NCI-H2081 (cell line): ENCODE measurements at places on chromosomes 16 and 17.

- peak; percentile 23 for DNase-seq
Observed at GRCh38 chr17:61393550-61393903, 6.1 kb upstream of the TBX2 start.

GRCh38 chr17:28326114-28326513 is 7.1 kb downstream of the TMEM97 start:
- DNase-seq: no peak

DNA sequence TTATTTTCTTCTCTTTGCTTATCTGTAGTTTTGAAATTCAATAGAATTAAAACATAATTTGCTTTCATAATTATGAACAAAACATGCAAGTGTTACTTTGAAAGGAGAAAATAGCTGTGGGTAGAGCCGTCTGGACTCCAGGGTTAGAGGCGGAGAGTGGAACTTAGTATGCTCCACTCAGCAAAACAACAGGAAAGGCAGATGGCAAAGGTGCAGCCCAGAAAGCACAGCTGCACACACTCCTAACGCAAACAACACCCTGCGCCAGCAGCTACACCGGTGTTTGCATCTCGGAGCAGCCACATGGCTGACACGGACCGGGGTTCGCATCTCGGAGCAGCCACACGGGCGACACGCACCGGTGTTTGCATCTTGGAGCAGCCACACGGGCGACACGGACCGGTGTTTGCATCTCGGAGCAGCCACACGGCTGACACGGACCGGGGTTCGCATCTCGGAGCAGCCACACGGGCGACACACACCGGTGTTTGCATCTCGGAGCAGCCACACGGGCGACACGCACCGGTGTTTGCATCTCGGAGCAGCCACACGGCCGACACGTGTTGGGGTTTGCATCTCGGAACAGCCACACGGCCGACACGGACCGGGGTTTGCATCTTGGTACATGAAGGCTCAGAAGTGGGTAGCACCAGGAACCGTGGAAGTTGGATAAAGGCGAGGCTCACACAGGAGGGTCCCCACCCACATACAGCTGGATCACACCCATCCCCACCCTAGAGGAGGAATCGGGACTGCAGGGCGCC is 12.2 kb upstream of the CAPN15 start:
- peak; percentile 56 for DNase-seq

DNA sequence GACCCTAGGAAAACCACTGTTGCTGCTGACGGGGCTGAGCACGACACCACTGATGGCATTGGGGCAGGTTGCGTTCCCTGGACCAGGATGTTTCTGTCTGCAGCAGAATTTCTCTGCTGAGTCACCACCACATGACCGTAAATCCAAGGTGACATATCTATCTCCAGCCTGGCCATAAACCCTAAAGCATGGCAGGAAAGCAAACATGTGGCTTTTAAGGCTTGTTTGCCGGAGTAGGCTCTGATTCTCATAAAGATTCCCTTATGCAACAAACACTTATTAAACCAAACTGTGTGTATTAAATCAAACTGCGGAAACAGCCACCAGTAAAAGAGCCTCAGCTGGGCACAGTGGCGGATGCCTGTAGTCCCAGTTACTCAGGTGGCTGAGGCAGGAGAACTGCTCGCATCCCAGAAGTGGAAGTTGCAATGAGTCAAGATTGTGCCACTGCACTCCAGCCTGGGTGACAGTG is 17.3 kb downstream of the MPHOSPH6 start:
- DNase-seq: no peak

DNA sequence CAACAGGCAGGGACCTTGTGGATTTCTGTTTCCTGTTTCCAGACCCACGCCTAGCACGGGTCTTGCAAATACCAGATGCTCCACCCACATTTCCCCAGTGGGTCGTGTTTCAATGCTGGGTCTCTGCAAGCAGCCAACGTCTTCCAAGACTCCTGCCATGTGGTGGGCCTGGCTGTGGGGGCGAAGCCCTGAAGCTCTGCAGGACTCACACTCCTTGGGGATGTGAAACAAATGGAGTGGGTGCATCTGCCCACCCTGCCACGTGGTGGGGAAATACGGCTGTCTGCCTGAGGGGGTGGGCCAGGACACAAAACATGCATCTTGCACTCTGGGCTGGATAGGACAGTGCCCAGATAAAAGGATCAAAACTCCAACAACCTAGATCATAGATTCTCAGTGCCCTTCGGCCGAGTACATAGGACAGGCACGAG is 32.6 kb downstream of the FA2H start:
- no peak for DNase-seq

- no peak for DNase-seq
Observed at GRCh38 chr17:67262435-67263117, 17.6 kb upstream of the HELZ start.

DNA sequence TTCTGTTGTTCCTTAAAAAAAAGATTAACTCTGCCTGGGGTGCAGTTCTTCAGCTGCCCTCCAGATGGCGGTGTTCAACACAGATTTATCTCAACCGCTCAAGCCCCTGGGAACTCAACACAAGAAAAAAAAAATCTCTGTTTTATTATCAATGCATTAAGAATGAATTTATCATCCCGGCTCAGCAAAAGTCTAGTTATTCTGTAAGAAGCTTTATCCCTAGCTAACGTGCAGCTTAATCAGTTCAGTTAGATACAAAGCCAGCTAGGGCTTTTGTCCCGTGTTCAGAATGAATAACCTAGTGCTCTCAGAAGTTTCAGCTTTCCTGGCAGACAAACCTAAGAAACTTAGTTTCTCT is 475.9 kb upstream of the CCL2 start:
- peak; percentile 25 for DNase-seq

GRCh38 chr16:30377812-30378235 is 3.2 kb downstream of the MYL11 start:
- DNase-seq: peak; percentile 75

DNA sequence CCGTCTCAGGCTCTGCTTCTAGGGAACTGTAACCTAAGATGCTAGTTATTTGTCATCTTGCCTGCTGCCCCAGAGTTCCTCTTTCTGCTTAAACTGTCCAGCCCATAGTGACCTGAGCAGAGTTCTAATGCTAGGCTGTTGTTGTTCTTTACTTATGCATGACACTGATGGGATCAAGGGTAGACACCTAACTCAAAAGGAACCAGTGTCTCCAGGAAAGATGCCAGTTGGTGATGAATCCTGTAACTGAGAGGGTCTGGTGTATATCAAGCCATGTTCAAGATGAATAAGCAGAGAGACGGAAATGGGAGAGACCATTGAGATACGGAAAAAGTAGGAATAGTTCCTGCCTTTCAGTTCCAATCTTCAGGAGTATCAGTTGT is 13.7 kb downstream of the APOH start:
- DNase-seq: no peak
